ENCODE measurements at places on chromosomes 16 and 17.

GRCh38 chr16:29315916-29316517 lies 90.5 kb downstream of the NPIPB11 start:
- DNase-seq, result no peak

- DNase-seq, result no peak
These were observed 664.6 kb upstream of the CA10 start for GRCh38 chr17:52823155-52823554.

DNA sequence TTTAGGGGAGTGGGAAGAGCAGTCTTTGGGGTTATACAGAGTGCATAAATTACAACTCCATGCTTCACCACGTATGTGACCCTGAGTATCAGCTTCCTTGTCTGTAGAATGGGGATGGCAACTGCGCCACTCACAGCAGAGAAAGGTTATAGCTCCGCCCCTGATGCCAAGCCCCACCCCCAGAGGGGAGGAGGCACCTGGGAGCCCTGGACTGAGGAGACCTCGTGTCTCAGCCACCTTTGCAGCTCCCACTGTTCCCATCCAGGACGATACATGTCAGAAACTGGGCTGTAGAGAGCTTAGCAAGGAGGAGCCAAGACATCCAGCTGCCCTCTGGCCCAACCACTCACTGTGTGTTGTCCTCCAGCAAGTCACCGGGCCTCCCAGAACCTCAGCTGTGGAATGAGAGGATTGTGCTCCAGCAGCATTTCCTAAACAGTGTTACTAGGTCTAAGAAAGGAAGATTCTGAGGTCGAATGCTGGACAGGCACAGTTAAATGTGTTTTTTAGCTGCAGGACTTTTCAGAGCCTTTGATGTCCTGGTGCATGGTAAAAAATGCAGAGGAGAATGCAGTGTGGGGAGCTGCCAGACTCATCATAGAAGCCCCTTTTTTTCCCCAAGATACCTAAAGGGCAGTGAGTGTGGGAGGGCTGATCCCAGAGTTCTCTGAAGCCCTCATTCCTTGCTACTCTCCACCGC lies 49.4 kb downstream of the BEAN1 start:
- no peak for DNase-seq

- no peak for DNase-seq
These were observed 101.8 kb downstream of the FTO start for GRCh38 chr16:53805752-53806151.

GRCh38 chr17:33732116-33732515 lies 439.0 kb upstream of the ASIC2 start:
- no peak for DNase-seq

DNA sequence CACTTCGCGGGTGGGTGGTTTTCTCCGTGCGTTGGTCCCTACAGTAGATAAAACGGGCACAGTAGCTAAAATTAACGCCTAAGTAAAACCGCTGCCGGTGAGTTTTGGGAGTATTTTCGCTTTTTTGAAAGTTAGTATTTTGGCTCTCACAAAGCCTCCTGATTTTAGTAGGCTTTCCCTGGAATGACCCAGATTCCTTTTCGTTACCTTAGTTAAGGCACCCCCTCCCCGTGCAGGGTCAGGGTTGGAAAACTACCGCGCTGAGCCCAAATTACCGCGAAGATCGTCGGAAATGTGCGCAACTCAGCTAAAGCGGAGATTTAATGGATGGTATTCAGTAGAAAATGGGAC lies 28.3 kb upstream of the ST6GALNAC1 start:
- no peak for DNase-seq

DNA sequence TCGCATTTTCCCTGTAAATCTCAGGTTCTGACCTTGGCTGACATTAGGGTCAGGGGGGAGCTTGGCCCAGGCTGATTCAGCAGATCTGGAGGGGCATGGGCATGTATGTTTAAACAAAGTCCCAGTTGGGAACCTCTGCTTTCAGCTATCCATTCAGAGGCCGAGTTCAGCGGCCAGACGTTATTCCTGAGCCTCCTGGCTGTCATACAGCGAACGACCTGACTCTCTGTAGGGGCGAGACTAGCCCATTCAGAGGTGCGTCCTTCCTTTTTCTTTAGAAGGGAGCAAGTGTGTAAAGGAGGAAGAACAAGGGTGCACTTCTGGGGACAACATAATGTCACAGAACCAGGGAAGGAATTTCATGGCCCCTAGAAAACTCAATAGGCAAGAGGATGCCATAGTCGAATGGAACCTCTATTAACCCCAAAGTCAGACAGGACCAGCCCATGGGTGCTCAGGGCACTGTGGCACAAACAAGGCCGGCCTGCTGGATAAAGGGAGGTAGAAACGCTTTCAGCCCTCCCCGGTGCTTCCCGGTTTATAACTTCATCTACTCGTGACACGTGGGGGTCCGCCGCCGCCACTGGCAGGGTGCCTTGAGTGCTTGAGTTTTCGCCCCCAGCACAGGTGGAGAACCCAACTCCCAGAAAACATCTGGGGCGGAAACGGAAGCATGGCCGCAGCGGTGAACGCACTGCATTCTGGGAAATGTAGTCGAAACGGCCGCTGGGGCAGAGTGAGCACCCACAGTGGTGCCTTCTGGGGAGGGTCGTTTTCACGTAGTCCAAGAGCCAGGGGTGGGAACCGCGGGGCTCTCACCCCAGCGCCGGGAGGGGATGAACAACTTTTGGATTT lies 33.2 kb upstream of the PLCG2 start:
- DNase-seq, result peak; percentile 61
